ENCODE measurements at places on chromosomes 3 and 15.

GRCh38 chr3:20924646-20925385 lies 738.8 kb upstream of the SGO1 start:
- DNase-seq: no peak

DNA sequence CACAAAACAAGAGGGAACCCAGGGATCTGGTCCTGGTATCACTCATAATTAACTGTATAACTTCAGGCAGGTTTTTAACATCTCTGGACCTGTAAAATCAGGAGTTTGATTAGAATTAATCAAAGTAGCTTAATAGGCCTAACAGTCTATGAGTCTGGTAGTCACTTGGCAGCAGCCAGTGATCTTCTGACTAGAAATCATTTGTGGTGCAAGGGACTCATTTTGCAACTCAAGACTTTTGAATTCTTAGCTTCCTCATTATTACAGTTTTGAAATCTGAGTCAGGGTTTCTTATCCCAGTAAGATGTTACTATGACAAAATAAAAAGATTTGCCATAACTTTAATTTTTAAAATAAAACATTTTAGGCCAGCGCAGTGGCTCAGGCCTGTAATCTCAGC lies 70.8 kb downstream of the TMCC1 start:
- no peak for DNase-seq

GRCh38 chr3:151119188-151119587 lies 33.7 kb downstream of the MED12L start:
- no peak for DNase-seq

DNA sequence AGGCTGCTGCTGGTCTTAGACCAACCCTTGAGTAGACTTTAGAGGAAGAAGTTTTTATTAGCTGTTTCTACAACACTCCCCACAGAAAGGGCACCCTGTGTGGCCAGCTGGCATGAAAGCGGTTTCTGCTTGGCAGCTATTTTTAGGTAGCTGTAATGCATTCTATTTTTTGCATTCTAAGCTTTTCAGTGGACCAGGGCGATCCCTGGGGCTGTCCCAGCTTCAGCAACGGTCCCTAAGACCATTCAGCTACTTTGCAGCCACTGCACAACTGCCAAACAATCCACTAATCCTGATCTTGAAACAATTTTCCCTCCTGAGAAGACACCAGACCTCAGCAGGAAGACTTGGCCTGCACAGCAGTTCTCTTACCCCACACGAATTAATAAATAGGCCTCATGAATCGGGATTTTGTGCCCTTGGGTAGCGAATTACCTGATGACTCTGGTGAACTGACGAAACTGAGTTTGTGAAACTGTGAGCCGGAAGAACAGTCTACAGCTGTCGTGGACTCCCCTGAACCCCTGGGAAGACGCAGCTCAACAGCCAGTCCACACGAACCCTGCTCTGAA lies 14.6 kb upstream of the TFRC start:
- DNase-seq: no peak

DNA sequence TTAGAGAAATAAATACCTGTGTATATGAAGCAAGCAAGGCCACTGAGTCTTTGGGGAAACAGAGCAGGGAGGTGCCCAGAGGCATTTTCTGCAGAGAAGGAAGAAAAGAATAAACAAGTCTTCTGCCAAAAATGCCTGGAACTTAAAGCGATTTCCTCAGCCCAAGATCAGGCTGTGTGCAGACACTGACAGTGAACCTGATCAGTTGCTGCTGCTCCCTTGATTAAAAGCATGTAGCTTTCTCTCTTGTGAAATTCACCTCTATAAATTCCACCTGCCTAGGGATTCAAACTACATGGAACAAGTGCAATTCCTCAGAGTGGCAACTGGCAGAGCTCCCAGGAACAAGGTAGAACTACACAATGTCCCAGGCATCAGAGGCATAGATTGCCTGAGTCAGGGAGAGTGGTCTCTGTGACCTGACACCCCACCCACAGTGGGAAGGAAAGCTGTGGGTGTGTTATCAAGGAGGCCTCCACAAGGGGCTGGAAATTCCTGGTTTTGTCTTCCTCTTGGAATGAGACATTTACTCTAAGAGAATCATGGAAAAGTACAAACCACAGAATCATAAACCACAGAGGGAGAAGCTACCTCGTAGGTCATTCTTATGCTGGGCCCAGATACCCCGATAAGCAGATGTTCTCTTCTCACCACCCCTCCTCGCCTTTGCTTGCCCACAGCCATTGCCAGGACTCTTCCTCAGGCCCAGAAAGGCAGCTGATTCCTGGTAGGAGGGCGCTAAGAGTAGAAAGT lies 1.8 kb upstream of the ZBTB38 start:
- DNase-seq: peak; percentile 73

DNA sequence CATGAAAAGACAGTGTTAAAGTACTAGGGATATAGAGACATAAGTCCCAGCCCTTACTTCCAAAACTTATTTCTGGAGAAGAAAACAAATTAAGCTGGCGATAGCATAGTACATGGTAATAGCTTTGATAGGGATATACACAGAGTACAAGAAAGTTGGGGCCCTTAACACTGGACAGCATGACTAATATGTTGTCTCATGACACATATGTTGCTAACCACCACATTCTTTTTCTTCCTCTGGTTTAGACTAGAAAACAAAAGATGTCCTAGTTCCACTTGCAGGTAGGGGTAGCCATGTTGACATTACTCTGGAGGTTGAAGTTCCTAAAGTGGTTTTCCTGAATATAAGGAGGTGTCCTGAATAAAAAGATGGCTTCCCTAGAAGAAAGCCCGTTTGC lies 75.3 kb downstream of the RFX7 start:
- peak; percentile 44 for DNase-seq

DNA sequence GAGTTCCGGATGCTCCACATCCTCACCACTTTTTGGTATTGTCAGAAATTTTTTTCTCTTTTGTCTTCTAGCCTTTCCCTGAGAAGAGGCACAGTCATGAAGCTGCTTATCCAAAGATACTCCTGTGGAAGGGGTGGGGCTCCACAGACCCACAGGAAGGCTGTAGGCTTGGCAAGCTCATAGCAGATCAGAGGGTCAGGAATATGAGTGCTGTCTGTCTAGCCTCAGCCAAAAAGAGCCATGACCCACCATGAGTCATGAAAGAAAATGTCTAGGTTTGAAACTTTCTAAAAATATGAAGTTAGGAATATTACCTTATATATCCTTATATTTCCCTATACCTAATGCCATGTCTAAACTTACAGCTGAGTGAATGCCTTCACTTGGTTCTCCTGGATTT lies 118.2 kb upstream of the THBS1 start:
- peak; percentile 66 for DNase-seq

DNA sequence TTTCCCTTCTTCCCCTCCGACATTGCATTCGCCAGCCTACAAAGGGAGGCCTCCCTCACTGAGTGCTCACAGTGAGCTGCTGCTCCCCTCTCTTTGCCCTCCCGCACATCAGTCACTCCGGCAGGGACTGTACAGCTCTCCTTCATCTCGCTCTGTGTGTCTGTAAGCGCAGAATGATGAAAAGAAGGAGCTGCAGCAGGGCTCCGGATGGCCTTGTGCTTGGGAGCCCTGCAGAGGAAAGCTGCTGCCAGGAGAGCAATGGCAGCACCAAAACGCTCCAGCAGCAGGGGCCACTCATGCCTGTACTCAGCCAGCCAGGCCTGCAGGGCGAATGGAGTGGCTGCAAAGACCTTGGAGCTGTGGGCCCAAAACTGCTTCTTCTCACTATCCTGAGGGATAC lies 107.0 kb upstream of the NSMCE3 start:
- DNase-seq: no peak

GRCh38 chr3:168427156-168427555 lies 331.4 kb upstream of the GOLIM4 start:
- DNase-seq: no peak

DNA sequence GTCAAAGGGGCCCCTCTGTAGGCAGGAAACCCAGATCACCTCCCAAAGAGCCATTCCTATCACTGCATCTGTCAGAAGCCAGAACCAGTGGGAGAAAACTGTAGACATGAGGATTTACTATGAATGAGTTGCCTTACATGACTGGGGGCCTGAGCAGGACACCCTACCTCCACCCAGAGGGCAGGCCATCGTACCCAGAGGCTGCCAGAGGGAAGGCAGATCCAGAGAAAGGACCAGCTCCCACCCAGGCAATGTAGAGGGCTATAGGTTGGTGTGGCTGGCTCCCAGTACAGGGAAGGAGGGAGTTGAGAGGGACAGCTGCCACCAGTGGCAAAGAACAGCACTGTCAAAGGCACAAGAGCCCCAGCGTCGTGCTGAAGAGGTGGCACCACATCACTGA lies 233.2 kb downstream of the OCA2 start:
- DNase-seq: no peak

- DNase-seq: peak; percentile 52
These were observed 126.7 kb downstream of the UACA start for GRCh38 chr15:70636540-70637165.

DNA sequence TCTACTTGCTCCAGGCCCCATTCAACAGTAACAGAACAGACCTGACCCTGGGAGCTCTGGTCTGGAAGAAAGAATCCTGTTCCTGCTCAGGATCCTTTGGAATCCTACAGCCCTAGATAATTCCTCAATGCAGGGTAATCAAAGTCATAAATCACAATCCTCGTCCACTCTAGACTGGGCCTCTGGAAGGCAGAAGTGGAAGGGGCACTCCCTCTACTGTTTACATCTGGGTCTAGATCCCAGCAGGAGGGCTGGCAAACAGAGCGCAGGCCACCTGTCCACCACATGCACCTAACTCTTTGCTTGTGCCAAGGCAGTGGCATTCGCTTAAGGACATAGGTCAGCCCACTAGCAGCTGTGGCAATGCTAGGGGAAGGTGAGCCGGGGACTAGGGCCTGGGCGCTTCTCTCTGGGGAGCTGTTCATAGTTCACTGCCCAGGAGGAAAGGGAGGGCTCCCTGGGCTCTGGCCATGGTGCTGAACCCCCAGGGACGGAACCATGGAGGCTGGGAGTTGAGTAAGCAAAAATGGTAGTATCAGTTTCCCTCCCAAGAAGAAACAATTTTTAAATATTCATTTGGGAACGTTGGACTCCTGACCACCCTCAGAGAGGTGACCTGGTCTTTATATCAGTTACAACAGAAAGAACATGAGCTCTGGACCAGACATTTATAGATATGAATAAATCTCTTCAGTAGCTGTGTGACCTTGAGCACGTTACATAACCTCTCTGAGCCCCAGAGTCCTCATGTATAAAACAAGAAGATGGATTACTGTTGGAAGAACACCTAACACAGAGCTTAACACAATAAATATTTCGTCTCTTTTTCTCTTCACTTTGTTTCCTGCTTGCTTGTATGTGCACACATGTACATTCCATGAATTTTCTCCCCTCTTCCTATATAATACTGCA lies 90.2 kb downstream of the NTRK3 start:
- DNase-seq: peak; percentile 7

GRCh38 chr3:187808527-187808895 lies 63.2 kb upstream of the BCL6 start:
- DNase-seq: peak; percentile 44

DNA sequence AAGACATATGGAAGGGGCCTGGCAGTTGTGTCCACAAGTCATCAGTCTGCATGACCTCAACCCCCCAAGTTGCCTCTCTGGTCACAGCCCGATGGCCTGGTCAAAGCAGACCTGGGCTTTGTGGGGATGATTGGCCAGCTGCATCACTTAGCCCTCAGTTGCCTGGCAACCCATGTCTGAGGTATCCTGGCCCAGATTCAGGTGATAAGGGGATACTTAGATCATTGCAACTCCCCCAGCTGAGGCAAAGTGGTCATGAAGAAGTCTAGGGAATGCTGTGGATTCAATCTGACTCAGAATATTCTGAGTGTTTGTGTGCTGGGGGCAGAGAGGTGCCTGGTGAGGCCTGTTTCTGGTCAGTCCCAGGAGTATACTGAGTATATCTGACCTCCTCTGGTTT lies 5.0 kb downstream of the GPR156 start:
- no peak for DNase-seq

DNA sequence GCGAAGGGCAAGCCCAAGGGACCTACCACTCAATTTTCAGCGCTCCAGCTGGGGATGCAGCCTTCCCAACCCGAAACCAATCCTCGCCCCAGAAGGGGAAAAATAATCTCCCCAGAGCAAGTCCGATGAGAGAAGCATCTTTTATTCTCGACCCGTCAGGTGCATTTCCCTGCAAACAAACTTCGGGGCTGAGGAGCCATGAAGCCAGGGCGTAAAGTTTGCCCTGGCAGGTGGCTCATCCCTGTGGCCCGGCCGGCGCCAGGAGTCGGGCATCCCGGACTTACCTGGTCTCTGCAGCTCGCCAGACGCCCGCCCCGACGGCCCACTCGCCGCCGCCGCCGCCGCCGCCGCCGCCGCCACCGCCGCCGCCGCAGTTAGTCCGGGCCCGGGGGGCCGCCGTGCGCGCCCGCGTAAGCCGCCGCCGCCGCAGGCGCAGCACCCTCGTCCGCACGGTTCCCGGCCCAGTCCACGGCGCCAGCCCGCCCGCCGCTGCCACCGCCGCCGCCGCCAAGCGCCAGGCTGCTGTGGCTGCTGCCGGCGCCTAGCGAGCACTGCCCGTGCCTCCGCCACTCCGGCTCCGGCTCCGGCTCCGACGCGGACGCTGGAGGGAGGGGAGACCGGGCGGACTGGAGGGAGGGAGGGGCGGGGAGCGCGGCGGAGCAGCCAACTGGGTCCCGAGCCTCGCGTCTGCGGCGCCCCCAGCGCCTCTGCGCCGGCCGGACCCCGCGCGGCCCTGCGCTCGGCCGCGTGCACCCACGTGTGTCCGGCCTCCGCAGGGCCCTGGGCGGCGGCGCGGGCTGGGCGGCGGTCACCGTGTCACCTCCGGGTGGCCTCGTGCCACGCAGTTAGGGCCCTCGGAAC lies at the start of gene CNTN3:
Gene CNTN3 (minus strand): TSS at position 553 of the 861 bp plus-strand sequence. CDS start 93,547 bp downstream, outside the sequence.
- no peak for DNase-seq

DNA sequence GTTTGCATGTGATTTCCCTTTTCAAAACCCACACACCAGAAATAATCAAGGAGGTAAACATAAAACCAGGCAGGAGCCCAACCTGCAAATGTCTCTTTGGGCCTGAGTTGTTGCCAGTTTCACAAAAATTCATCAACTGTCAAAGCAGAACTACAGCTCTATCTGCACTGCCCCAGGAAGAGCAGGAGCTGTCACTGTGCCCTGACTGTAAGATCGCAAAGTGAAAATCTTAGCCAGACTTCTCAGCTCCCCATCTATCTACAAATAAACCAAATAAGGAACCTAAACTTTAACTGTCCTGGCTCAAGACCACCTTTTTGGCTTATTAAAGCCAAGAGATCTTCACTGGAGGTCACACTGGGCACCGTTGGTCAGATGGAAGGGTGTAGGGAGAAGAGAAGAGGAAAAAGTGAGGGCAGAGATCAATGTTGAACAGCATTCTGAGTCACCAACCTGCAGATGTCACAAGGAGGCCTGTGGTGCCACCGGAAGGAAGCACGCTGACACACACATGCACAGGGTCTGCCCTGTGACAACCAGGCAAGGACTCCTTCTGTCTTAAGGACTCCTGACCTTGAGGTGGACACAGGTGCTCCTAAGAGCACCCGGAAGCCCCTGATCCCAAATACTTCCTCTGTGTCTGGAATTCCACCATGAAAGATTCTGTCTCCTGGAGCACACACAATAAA lies 58.7 kb downstream of the RPN1 start:
- peak; percentile 24 for DNase-seq

DNA sequence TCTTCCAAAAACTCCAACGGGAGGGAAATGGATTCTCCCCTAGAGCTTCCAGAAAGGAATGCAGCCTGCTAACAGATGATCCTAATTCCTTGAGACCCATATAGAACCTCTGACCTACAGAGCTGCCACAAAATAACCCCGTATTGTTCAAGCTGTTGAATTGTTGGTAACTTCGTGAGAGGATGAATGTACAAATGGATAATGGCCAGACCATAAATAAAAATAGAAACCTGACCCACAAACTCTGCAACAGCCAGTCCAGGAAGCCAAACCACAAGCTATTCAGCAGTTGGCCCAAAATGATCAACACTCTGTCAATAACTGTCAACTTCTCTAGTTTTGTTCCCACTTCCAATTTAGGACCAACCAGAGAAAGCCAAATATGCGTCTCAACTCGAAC lies 414.0 kb upstream of the ZNF717 start:
- DNase-seq: peak; percentile 46

Data from PC-3 (cell line).